ENCODE measurements at places on chromosomes 7 and 10. TPM values are rescaled to one million over a fixed set of nuclear protein-coding genes. Genes with fewer than 3 reads are reported as not detected.

VAX1 gene
- not detected for total RNA-seq

ITIH5 gene
- total RNA-seq: 14.4 TPM

GRCh38 chr10:1788401-1788800, 51.1 kb upstream of the ADARB2 start:
- H3K36me3 ChIP-seq: no peaks in the 10 kb centered on the region
- no peak overlapping the region for H3K27ac ChIP-seq
- no peaks in the 10 kb centered on the region for H3K4me1 ChIP-seq
- no peak overlapping the region for H3K4me3 ChIP-seq
- no peaks in the 10 kb centered on the region for H3K27me3 ChIP-seq
- no peak for DNase-seq

DNA sequence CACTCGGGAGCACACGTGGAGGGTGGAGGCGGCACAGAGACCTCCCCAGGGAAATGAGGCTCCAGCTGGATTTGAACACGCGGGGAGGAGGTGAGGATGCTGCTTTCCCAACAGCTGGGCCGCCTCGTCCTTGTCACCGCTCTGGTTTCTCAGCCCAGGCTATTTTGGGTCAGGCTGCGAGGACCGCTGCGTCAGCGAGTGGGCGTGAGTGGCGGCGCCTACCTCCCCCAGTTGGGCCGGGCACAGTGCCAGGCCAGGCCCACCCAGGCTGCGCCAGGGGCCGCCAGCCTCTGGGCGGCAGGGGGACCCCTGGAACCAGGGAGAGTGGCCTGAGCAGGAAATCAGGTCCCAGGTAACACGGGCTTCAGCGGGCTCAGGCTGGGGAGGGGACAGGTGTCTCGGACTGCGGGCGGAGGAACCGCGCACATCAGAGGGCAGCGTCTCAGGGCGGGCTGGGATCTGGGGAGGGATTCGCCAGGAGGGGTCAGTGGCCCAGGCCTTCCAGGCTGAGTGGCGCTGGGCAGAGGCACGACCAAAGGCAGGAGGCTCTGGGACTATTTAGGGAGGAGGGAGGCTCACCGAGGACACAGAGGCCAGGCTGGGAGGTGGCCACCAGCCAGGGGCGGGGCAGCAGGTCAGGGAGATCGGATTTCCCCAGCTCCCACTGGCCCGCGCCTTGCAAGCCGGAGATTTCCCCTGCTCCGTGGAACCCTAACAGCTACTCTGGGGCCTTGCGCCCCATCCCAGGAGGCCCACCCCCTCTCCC, 125.2 kb upstream of the RET start:
- peak overlapping the region; percentile 20 for H3K4me3 ChIP-seq
- no peaks in the 10 kb centered on the region for H3K27me3 ChIP-seq
- peaks cover 4% of the 10 kb centered on the region for H3K4me1 ChIP-seq
- DNase-seq: no peak
- no peak overlapping the region for H3K27ac ChIP-seq
- H3K36me3 ChIP-seq: no peaks in the 10 kb centered on the region

DNA sequence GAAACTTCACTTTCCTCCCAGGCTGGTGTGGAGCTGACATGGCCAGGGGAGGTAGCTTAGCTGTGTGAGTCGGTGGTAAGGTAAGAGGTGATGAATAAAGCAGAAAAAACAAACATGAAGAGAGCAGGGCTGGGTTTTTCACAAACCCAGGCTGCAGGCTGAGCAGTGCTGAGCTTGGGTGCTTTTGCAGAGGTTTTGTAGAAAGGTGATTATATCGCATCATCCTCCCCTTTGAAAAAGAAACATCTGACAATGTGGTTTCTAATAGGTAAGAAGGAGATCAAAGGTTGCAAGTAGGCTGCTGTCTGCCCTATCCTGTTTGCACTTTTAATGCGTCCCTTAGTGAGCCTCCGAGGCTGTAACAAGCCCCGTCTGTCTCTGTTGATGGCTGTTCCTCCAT, 69.6 kb upstream of the GRM8 start:
- H3K27ac ChIP-seq: no peak overlapping the region
- H3K4me3 ChIP-seq: no peak overlapping the region
- no peaks in the 10 kb centered on the region for H3K36me3 ChIP-seq
- no peaks in the 10 kb centered on the region for H3K27me3 ChIP-seq
- DNase-seq: no peak

DNA sequence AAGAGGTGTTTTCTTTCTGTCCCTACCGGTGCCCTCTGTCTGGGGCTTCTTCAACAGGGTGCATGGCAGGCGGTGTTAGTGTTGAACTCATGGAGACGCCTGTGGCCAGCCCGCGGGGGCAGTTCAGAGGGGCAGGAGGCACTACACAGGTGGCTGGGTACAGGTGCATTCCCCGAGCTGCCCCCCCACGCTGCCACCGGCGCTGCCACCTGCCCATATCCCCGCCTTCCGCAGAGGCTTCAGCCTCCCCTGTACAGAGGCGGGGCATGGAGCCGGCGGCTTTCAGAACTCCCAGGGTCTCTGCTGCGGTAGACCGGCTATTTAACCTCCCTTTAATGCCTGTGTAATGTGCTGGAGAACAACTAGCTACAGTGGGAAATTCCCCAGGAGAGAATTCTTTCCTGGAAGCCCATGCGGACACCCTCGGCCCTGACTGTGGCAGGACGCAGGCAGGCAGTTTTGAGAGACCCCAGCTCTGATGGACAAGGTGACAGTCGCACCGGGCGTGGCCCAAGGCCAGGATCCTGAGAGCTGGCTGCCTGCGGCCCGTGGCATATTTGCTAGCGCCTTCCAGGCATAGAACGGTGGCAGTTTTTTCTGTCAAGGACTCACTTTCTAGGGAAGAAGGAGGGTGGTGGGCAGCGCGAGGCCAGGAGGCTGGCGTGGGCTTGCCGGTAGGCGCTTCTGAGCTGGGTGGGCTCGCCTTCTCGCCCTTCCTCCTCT, 53.7 kb upstream of the ZNF32 start:
- H3K27me3 ChIP-seq: no peaks in the 10 kb centered on the region
- DNase-seq: no peak
- no peaks in the 10 kb centered on the region for H3K36me3 ChIP-seq
- no peak overlapping the region for H3K4me3 ChIP-seq
